Activated CD8-positive, alpha-beta T cell treated with anti-CD3 and anti-CD28 coated beads for 36 hours (primary cell): ENCODE measurements at places on chromosomes 5 and 9.

GRCh38 chr5:143431789-143432188 lies 28.3 kb upstream of the NR3C1 start:
- peak; percentile 71 for DNase-seq

DNA sequence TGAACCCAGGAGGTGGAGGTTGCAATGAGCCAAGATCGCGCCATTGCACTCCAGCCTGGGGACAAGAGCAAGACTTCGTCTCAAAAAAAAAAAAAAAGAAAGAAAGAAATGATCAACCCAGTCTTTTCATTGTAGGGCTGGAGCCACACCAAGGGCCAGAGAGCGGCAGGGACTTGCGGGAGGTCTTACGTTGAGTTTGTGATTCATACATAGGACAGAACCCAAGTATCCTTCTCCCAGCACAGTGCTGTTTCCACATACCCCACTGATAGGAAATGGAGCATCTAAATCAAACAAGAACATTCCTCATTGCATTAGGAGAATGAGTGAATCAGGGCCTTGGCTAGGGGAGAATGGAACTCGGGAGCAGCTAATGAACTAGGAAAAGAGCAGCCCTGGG lies 3.5 kb upstream of the TNIP1 start:
- no peak for DNase-seq

DNA sequence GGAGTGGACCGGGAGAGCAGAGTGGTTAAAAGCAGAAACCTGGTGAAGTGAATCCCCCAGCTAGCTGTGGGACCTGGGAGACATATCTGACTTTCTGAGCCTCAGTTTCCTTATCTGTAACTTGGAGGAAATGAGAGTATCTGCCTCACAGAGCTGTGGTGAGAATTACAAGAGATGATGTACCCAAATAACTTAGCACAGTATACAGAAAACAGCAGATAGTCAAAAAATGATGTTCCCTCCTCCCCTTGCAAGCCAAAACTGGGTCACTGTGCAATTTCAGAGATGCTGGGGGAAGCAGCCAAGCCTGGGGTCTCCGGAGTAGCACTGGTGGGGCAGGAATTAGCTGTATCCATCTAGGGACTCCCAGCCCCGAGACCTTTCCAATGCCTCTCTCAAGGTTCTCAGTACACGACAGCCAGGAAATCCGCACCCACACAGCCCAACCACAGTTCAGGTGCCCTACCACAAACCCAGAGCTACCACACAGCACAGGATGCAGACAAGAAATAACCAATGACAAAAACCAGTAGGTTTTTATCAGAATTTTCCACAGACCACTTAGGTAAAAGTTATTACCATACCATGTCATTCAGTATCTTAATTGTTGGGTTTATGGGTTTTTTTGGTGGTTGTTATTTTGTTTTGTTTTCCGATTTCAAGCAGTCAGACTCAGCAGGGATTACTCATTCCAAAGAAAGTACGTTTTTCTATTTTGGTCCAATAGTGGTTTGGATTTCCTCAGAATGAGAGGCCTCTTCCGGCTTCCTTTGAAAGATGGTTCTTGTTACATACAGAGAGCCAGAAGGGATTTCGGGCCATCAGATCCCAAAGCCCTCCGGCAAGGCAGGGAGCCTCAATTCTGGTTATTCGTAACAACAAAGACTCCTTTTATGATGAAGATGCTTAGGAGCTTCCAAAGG lies 4.9 kb upstream of the HRH2 start:
- peak; percentile 93 for DNase-seq

- no peak for DNase-seq
Observed at GRCh38 chr5:142521706-142522105, 164.2 kb downstream of the FGF1 start.

- peak; percentile 19 for DNase-seq
Observed at GRCh38 chr5:158880483-158881001, 219.2 kb downstream of the EBF1 start.

DNA sequence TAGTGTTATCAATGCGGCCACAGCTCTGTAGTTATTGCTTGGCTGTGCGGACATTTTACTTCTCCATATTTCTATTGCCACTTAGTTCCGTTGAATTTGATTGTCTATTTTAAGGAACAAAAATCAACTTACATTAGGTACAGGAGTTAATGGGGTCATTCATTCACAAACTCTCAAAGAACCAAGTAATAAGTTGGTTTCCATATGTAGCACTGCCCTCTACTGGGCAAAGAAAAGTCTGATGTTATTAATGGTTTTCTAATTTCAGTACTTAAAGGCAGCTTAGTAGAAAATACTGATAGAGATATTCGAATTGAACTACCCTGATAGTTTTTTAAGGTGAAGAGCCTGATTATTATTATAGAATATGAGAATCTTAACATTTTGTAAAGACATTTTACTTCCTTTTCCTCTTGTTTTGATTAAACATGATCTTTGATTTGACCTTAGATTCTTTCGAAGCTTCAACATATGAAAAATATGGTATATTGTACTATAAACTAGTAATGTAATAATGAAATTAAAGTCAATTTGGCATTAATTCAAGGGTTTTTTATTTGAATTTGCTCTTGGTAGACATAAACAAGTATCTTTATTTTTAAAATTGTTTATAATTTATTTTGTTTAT lies 119.5 kb upstream of the CTNND2 start:
- peak; percentile 3 for DNase-seq

- DNase-seq = no peak
Observed at GRCh38 chr5:171092194-171092593, 216.9 kb upstream of the TLX3 start.

DNA sequence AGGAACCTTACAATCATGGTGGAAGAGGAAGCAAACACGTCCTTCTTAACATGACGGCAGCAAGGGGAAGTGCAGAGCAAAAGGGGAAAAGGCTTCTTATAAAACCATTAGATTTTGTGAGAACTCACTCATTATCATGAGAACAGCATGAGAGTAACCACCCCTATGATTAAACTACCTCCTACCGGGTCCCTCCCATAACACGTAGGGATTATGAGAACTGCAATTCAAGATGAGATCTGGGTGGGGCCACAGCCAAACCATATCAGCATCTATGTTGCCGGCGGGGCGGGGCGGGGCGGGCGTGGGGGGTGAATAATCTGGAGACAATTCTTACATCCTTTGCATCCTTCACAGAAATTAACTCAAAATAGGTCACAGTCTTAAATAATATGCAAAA lies 58.8 kb upstream of the GFPT2 start:
- DNase-seq = no peak

DNA sequence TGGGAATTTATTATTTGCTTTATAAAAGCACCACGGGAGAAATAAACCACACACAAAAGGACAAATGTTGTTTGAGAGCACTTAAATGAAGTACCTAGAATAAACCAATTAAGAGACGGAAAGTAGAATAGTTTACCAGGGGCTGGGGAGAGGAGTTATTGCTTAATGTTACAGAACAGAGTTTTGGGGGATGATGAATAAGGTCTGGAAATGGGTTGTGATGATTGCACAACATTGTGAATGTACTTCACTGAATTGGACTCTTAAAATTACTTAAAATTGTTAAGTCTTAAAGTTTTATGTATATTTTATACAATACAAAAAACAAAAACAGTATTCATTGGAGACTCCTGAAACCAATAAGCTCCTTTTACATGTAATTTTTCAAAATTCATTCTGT lies 1.5 kb downstream of the ZBTB43 start:
- no peak for DNase-seq

GRCh38 chr5:39569857-39570256 lies 145.1 kb upstream of the DAB2 start:
- DNase-seq = no peak

DNA sequence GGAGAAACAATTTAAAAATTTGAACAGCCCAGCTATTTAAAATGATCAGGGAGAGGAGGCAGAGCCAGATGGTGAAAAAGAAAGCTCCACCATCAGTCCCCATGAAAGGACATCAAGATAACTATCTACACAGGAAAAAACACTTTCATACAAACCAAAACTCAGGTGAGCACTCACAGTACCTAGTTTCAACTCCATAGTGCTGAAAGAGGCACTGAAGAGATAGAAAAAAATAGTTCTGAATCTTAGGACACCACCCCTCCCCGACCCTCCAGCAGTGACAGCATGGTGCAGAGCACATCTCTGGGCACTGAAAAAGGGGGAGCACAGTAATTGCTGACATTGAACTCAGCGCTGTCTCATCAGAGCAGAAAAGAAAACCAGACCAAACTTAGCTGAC lies 732.9 kb downstream of the CETN3 start:
- DNase-seq = no peak

DNA sequence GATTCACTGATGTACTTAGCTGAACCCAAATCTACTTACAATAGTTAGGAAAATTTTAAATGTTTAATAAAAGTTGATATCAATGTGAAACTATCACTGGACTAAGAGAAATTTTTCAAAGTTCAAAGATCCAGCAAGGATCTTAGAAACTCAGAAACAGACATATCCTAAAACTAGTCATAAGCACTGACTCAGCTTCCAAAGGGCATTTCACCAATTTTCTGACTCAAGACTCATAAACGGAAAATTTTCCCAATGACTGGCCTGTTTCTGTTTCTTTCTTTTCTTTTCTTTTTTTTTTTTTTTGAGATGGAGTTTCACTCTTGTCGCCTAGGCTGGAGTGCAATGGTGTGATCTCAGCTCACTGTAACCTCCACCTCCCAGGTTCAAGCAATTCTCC lies 66.6 kb downstream of the CDC14B start:
- no peak for DNase-seq

DNA sequence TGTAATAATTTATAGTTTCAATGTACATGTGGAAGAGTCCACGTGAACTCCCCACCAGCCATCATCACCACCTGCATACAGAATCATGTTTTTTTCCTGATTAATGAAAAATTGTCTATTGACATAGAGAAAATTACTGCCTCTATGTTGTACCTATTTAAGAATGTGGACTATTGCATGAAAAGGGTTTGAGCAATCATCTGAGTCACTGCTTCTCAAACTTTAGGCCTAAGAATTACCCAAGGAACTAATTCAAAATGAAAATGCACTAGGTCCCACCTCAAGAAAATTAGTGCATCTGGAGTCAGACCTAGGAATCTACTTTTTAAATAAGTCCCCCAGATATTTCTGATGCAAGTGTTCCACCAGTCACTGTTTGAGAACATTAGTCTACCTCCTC lies 709.3 kb downstream of the MAT2B start:
- no peak for DNase-seq
